ENCODE measurements at places on chromosomes 3 and 15. TPM values are rescaled to one million over a fixed set of nuclear protein-coding genes. Genes with fewer than 3 reads are reported as not detected.

DNA sequence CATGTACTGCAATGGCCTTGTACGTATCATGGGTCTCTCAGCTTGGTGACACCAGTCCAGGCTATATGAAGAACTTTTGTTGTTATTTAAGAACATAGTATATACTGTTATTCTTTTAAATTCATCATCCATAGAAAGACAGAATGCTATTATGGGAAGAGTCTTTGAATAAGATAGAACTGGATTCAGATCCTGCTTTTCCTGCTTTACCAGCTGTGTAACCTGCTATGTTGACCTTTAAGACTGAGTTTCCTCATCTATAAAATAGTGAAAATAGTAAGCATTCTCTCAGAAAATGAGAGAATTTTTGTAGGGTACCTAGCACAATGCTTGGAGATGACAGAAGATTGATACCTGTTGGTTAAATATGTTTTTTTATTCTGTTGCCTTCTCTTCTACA, 204.1 kb upstream of the TBL1XR1 start:
- H3K27ac ChIP-seq: no peak overlapping the region
- no peak for DNase-seq
- no peaks in the 10 kb centered on the region for H3K27me3 ChIP-seq
- H3K4me1 ChIP-seq: no peaks in the 10 kb centered on the region
- H3K4me3 ChIP-seq: no peak overlapping the region
- no peaks in the 10 kb centered on the region for H3K36me3 ChIP-seq

DNA sequence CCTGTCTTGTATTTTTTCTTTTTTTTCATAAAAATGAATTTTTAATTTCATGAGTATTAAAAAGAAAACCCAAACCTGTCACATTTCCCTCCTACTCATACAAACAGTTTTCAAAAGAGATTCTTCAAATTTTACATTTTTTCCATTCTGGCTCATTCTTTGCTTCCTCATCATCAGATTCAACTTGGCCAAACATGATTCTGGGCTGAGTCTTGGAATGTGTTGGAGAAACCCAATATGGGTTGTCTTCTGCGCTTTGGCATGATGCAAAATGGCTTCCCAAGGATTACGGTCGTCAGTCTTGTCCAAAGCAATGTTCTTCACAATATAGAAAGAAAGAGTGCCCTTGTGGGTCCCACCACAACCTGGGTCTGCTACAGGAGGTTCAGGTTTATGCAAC, 12.4 kb upstream of the TM4SF4 start:
- no peak for DNase-seq
- H3K27me3 ChIP-seq: no peaks in the 10 kb centered on the region
- H3K4me3 ChIP-seq: no peak overlapping the region
- H3K36me3 ChIP-seq: no peaks in the 10 kb centered on the region

Gene NEIL1
- 11.2 TPM for total RNA-seq

GRCh38 chr3:185479373-185479945, 19.4 kb downstream of the TMEM41A start:
- no peak for DNase-seq
- H3K36me3 ChIP-seq: no peaks in the 10 kb centered on the region
- H3K27me3 ChIP-seq: no peaks in the 10 kb centered on the region
- no peaks in the 10 kb centered on the region for H3K4me1 ChIP-seq
- no peak overlapping the region for H3K27ac ChIP-seq

DNA sequence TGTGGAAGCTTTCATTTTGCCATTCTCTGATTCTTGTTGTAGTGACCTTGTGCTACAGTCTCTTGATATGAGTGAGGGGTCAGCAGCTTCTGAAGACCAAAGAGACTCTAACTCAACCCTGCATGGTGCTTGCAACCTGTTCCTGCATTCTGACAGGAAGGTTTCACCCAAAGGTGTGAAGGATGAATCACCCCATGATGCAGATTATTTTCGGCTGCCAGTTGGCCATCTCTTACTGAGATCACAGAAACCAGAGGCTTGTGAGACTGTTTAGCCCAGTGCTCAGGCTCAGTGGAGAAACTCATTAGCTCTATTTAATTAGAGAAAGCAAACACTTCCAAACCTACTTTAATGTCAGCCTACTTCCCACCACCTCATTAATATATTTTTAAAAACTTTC, 29.2 kb upstream of the TPRG1 start:
- no peaks in the 10 kb centered on the region for H3K27me3 ChIP-seq
- peaks cover 2% of the 10 kb centered on the region for H3K4me1 ChIP-seq
- no peaks in the 10 kb centered on the region for H3K36me3 ChIP-seq
- H3K27ac ChIP-seq: no peak overlapping the region
- no peak for DNase-seq
- no peak overlapping the region for H3K4me3 ChIP-seq

- no peaks in the 10 kb centered on the region for H3K36me3 ChIP-seq
- DNase-seq: no peak
- H3K4me3 ChIP-seq: peak overlapping the region; percentile 45
- peaks cover 39% of the 10 kb centered on the region for H3K4me1 ChIP-seq
- H3K27ac ChIP-seq: no peak overlapping the region
- H3K27me3 ChIP-seq: peaks cover 9% of the 10 kb centered on the region
Measured at GRCh38 chr3:125121246-125122010, 65.6 kb upstream of the HEG1 start.

Gene MORC1
- total RNA-seq: not detected

Gene TMCO5A
- total RNA-seq: not detected

GRCh38 chr15:92653836-92654539, 1.6 kb downstream of the FAM174B start:
- no peaks in the 10 kb centered on the region for H3K27me3 ChIP-seq
- H3K36me3 ChIP-seq: no peaks in the 10 kb centered on the region
- no peak overlapping the region for H3K27ac ChIP-seq
- no peak overlapping the region for H3K4me3 ChIP-seq
- peaks cover 36% of the 10 kb centered on the region for H3K4me1 ChIP-seq

Gene MB21D2
- 15.1 TPM for total RNA-seq

Gene FSIP1
- total RNA-seq: 2.1 TPM

GRCh38 chr3:32089476-32089875, 16.9 kb upstream of the GPD1L start:
- no peak overlapping the region for H3K4me3 ChIP-seq
- H3K27me3 ChIP-seq: no peaks in the 10 kb centered on the region
- DNase-seq: no peak
- H3K36me3 ChIP-seq: no peaks in the 10 kb centered on the region
- H3K27ac ChIP-seq: no peak overlapping the region

- DNase-seq: no peak
- H3K4me3 ChIP-seq: no peak overlapping the region
- no peak overlapping the region for H3K27ac ChIP-seq
- no peaks in the 10 kb centered on the region for H3K4me1 ChIP-seq
- peaks cover 30% of the 10 kb centered on the region for H3K36me3 ChIP-seq
Measured at GRCh38 chr3:197836244-197836643, 45.2 kb downstream of the LRCH3 start.

Gene CAMP
- total RNA-seq: not detected

- H3K27me3 ChIP-seq: no peaks in the 10 kb centered on the region
- H3K27ac ChIP-seq: no peak overlapping the region
- no peak overlapping the region for H3K4me3 ChIP-seq
Measured at GRCh38 chr15:48754011-48754410, 56.9 kb downstream of the CEP152 start.

GRCh38 chr3:1987980-1988379, 110.7 kb upstream of the CNTN4 start:
- H3K4me1 ChIP-seq: no peaks in the 10 kb centered on the region
- no peak overlapping the region for H3K27ac ChIP-seq
- DNase-seq: peak; percentile 52
- no peaks in the 10 kb centered on the region for H3K36me3 ChIP-seq

DNA sequence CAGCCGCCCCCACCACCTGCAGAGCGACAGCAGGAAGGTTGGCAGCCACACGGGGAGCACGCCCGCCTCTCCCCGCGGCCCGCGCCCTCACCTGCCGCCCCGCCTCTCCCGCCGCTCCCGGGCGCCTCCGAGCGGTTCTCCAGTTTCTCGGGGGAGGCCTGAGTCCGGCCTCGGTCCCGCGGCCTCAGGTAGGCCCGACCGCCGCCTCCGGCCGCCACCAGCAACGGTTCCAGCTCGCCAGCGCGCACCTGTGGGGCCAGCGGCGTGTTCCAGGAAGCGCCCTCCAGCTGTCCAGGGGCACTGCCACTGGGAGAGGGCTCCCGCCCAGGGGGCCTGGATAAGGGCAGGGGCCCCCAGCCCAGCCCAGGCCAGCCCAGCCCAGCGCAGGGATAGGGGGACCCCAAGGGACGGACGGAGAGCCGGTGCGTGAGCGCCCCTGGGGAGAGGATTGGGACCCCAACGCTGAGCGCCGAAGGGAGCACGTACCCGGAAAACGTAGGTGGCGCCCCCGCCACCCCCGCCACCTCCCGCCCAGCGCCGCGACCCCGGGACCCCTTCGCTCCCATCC, 2.2 kb downstream of the LTK start:
- H3K27ac ChIP-seq: no peak overlapping the region
- H3K4me1 ChIP-seq: peaks cover 23% of the 10 kb centered on the region

- DNase-seq: peak; percentile 67
- H3K4me3 ChIP-seq: no peak overlapping the region
- H3K4me1 ChIP-seq: peaks cover 9% of the 10 kb centered on the region
Measured at GRCh38 chr3:12986986-12987385, 86.2 kb downstream of the IQSEC1 start.

Gene VGLL3
- total RNA-seq: 1.8 TPM

DNA sequence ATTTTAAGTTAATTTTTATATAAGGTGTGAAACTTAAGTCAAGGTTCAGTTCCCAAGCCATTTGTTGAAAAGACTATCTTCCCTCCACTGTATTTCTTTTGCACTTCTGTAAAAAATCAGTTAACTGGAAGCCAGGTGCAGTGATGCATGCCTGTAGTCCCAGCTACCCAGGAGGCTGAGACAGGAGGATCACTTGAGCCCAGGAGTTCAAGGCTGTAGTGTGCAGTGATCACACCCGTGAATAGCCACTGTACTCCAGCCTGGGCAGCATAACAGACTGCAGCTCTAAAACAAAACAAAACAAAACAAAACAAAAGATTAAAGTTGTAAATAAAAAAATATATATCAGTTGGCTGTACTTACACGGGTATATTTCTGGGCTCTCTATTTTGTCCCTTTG, 33.1 kb upstream of the SEC22A start:
- H3K4me1 ChIP-seq: peaks cover 11% of the 10 kb centered on the region
- no peak overlapping the region for H3K27ac ChIP-seq
- DNase-seq: no peak
- H3K27me3 ChIP-seq: peaks cover 5% of the 10 kb centered on the region

- DNase-seq: no peak
- no peaks in the 10 kb centered on the region for H3K36me3 ChIP-seq
- no peaks in the 10 kb centered on the region for H3K4me1 ChIP-seq
- H3K27me3 ChIP-seq: no peaks in the 10 kb centered on the region
- H3K4me3 ChIP-seq: no peak overlapping the region
Measured at GRCh38 chr3:194121891-194122631, 13.9 kb upstream of the HES1 start.

DNA sequence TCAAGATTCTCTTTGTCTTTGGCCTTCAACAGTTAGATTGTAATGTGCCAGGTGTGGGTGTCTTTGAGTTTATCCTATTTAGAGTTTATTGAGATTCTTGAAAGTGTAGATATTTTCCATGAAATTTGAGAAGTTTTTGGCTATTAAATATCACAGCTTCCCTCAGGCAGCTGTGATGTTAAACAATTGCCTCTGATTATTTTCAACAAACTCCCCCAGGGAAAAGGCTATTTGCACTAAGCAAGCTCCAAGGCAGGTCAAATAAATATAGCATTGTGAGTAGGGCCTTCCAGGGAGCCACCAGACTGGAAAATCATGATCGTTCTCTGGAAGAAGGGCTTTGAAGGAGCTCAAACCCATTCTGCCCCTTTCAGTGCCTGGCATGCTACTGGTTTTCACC, 107.0 kb downstream of the EEFSEC start:
- no peak overlapping the region for H3K27ac ChIP-seq
- no peak for DNase-seq
- H3K27me3 ChIP-seq: no peaks in the 10 kb centered on the region
- peaks cover 3% of the 10 kb centered on the region for H3K4me1 ChIP-seq
- no peak overlapping the region for H3K4me3 ChIP-seq
- H3K36me3 ChIP-seq: no peaks in the 10 kb centered on the region

- H3K4me3 ChIP-seq: no peak overlapping the region
- H3K27me3 ChIP-seq: peaks cover 100% of the 10 kb centered on the region
- no peaks in the 10 kb centered on the region for H3K4me1 ChIP-seq
- H3K36me3 ChIP-seq: no peaks in the 10 kb centered on the region
- DNase-seq: no peak
- H3K27ac ChIP-seq: no peak overlapping the region
Measured at GRCh38 chr3:62404321-62404720, 31.0 kb upstream of the FEZF2 start.

DNA sequence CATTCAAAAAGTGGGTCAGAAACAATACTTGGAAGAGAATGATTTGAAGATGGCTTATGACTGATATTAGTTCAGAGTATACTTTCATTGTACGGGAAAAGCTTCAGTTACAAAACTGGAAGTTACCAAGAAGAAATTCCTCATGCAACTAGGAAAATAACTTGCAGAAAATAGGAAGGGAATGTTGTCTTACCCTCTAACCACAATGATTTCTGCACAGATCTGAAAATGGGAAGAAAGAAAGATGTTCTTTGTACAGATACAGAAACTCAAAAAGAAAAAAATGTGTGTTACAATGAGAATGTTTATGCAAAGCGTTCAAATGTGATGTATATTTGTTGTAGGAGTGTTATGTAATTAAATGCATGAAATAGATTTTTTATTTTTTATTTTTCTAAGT, 3.7 kb downstream of the ZNF280D start:
- no peaks in the 10 kb centered on the region for H3K4me1 ChIP-seq
- H3K27me3 ChIP-seq: no peaks in the 10 kb centered on the region
- no peak overlapping the region for H3K4me3 ChIP-seq
- no peak overlapping the region for H3K27ac ChIP-seq

DNA sequence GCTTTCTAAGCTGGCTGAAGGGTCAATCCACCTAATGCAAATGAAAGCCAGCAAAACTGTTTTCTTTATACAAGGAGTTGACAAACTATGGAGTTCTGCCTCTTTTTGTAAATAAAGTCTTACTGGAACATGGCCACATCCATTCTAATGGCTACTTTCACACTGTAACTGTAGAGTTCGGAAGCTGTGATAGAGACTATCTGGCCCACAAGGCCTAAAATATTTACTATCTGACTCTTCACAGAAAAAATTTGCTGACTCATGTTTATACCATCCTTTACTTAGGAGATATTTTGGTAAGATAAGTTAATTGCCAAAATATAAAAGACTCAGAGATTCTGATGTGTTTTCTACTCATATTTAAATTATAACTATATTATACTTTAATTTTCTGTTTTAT, 93.7 kb upstream of the GK5 start:
- no peak overlapping the region for H3K27ac ChIP-seq
- no peak for DNase-seq
- H3K4me3 ChIP-seq: no peak overlapping the region
- H3K27me3 ChIP-seq: no peaks in the 10 kb centered on the region
- H3K36me3 ChIP-seq: no peaks in the 10 kb centered on the region
- H3K4me1 ChIP-seq: no peaks in the 10 kb centered on the region

DNA sequence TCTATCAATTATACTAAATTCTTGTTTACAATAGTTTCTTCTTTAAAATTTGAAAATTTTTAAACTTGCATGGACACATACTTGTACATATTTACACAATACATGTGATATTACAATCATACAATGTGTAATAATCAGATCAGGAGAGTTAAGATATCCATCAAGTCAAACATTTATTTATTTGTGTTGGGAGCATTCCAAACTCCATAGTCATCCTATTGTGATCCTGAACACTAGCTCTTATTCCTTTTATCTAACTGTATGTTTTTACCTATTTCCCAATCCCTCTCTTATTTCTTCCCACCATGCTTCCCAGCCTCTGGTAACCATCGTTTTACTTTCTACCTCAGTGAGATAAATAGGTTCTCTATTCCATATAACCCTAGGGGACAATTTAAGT, 1219.2 kb downstream of the ZPLD1 start:
- H3K36me3 ChIP-seq: no peaks in the 10 kb centered on the region
- H3K27me3 ChIP-seq: no peaks in the 10 kb centered on the region
- no peak overlapping the region for H3K4me3 ChIP-seq
- DNase-seq: no peak
- no peak overlapping the region for H3K27ac ChIP-seq
